Hematopoietic multipotent progenitor cell (in vitro differentiated cells): ENCODE measurements at places on chromosomes 2 and 18. TPM values are rescaled to one million over a fixed set of nuclear protein-coding genes. Genes with fewer than 3 reads are reported as not detected.

The DPP4 gene
- 0.27 TPM for total RNA-seq

The TEX44 gene
- not detected for total RNA-seq

The NLRC4 gene
- 0.27 TPM for total RNA-seq

The COL4A3 gene
- under 0.01 TPM for total RNA-seq

The CYP1B1 gene
- 2.7 TPM for total RNA-seq

The CCDC74A gene
- 0.27 TPM for total RNA-seq

The SCYGR3 gene
- not detected for total RNA-seq

The GPR45 gene
- not detected for total RNA-seq

The IL36A gene
- under 0.01 TPM for total RNA-seq

The GALR1 gene
- under 0.01 TPM for total RNA-seq

The DOK6 gene
- 1.3 TPM for total RNA-seq

The CCDC148 gene
- not detected for total RNA-seq

The RRM2 gene
- 7.0 TPM for total RNA-seq

The STRN gene
- total RNA-seq: 16.2 TPM

The PLCL1 gene
- total RNA-seq: 0.27 TPM

The NGEF gene
- total RNA-seq: not detected

The STPG4 gene
- total RNA-seq: not detected

The TUBA4B gene
- total RNA-seq: not detected

The PAX8 gene
- total RNA-seq: 1.3 TPM

The ASB1 gene
- 13.7 TPM for total RNA-seq

The CLHC1 gene
- total RNA-seq: 3.8 TPM

The CIB4 gene
- not detected for total RNA-seq

The CYS1 gene
- total RNA-seq: not detected

The TRAK2 gene
- 11.8 TPM for total RNA-seq

The GALNT14 gene
- total RNA-seq: 12.9 TPM

The DSC3 gene
- not detected for total RNA-seq

The CENPA gene
- total RNA-seq: 0.81 TPM

The KCNF1 gene
- total RNA-seq: under 0.01 TPM

The CERKL gene
- total RNA-seq: under 0.01 TPM

The CREG2 gene
- 0.27 TPM for total RNA-seq

The DARS1 gene
- total RNA-seq: 57.6 TPM

The GKN2 gene
- not detected for total RNA-seq

The AQP4 gene
- total RNA-seq: not detected

The TLK1 gene
- 8.6 TPM for total RNA-seq

The ZNF512 gene
- 24.2 TPM for total RNA-seq

The ASXL3 gene
- under 0.01 TPM for total RNA-seq

The SLC4A5 gene
- 4.3 TPM for total RNA-seq

The EVA1A gene
- total RNA-seq: not detected

The XDH gene
- 0.54 TPM for total RNA-seq

The SLC38A11 gene
- total RNA-seq: not detected

The NFATC1 gene
- total RNA-seq: 49.3 TPM

The ZNF513 gene
- 17.0 TPM for total RNA-seq

The M1AP gene
- 0.54 TPM for total RNA-seq

The OBSL1 gene
- total RNA-seq: 114 TPM

The ALK gene
- under 0.01 TPM for total RNA-seq

The PROC gene
- 1.1 TPM for total RNA-seq

The SERPINB5 gene
- total RNA-seq: not detected

The GCG gene
- total RNA-seq: not detected

The PKDCC gene
- total RNA-seq: 0.27 TPM

The UCN gene
- total RNA-seq: 2.2 TPM

The ACMSD gene
- not detected for total RNA-seq
